T-helper 1 cell (primary cell): ENCODE measurements at places on chromosomes 3 and 15.

- DNase-seq, result no peak
Observed at GRCh38 chr3:42988566-42988965, 9.5 kb downstream of the GASK1A start.

- no peak for DNase-seq
Observed at GRCh38 chr3:178808748-178809147, 262.9 kb downstream of the ZMAT3 start.

GRCh38 chr15:87045746-87046145, 966.1 kb downstream of the AGBL1 start:
- DNase-seq, result no peak

DNA sequence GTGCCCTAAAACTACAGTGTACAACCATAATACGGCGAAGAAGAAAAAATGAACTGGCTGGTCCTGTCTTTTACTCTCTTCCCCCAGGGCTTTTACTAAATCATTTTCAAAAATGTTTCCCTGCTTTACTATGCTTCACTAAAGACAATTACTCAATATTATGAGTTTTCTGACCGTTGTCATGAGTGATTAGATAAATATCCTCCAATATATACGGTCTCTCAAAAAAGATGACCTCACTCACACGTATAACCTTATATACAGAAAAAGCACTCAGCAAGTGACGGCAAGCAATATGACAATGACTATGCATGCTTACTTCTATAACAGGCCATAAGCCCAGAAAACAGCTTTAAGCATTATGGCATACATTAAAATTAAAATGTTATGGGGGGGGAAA, 60.5 kb downstream of the TBL1XR1 start:
- DNase-seq, result no peak

DNA sequence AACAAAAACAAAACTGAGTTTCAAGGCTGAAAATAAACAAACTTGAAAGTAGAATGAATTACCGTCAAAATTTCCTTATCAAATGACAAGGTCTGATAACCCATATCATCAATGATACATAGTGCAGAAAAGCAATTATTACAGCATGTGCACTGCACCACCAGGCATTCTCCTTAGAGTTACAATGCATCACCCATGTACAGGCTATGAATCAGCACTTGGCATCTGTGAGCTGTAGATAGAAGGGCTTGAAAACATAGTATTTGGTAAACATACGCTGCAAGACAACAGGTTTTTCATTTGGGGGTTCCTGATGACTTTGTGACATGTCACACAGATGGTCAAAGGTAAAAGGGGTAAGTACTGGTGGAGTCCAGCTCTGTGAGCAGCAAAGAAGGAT, 265.1 kb downstream of the CTNNB1 start:
- DNase-seq, result no peak

- no peak for DNase-seq
Observed at GRCh38 chr3:37527361-37527760, 334.3 kb upstream of the CTDSPL start.
